ENCODE measurements at places on chromosomes 7 and 10.
A peak's percentile ranks its signal among the peaks of the same experiment; 100 is the strongest.

DNA sequence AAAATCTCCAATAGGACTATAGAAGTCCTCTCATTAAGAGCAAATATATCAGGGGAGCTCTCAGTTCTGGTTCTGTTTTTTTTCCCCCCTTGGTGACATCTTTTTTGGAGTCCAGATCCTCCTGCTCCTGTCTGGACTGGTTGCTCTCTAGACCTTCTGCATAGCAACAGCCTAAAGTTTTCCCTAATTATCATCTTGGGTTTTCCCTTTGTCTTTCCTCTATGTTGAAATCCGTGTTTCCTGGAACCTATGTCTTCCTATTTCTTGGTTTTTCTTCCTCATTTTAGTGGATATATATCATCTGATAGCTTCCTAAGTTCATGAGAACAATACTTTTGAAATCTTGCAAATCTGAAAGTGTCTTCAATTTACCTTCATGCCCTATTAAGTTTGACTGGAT, 29.7 kb upstream of the MTERF1 start:
- DNase-seq = no peak

DNA sequence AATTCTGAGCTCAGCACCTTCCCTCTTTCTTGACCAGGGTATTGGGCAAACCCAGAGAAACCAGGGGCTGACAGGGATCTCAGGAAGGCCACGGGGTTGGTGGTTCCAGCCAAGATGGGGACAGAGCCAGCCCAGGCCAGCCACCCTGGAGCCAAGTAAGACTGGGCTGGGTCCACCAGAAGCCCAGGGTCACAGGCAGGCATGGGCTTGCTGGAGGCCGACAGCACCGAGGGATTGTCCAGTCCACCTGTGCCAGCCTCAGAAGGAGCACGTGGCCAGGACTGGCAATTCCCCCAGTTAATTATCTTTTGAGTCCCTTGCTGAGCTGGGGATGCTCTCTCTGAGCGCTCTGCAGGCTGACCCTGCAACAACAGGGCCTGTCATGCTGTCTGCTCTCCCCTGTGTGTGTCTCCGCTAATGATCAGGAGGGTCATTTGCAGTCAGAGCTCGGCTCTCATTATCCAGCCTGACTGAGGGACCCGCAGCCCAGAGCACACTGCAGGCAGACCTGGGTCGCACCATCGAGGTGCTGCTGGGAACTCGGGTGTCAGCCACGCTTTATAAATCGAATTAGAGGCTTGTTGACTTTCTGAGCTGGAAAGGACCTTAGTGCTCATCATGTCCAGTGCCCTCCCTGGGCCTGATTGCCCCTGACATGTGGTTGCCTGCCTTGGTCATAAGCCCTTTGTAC, 69.5 kb upstream of the PPIF start:
- no peak for DNase-seq

GRCh38 chr7:3134745-3135144, 91.1 kb upstream of the CARD11 start:
- no peak for DNase-seq

DNA sequence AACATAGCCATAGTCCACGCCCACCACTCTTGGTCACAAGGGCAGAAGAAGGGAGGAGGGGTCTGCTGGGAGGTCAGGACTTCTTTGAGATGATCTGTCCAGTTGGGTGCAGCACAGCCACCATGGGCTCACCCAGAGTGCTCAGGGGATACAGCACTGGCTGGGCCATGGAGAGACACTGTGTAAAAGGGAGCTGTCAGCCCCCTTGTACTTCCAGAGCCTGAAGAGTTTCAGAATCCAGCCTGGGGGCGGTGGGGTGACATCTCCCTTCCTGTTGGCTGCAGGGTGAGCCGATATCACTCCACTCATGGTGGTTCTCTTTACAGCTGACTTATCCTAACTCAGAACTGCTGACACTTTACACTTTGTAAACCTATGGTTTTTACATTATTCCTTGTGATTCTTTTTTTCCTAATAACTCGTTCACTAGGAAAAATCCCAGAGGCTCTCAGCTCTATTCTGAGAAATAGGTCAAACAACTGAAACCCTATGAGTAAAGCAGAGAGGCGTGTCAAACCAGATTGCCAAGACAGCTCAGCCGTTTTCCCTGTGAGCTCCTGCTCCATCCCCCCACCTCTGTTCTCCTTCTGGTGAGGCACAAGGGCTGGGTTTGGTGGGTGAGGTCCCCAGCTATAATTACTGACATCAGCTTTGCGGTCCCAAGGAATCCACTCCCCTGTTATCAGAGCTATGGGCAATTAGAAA, 3.2 kb upstream of the MRPS24 start:
- no peak for DNase-seq

- DNase-seq = no peak
Measured at GRCh38 chr7:68073701-68074100, 1077.1 kb downstream of the TYW1 start.

- DNase-seq = no peak
Measured at GRCh38 chr7:34240417-34240816, 335.1 kb downstream of the BMPER start.

DNA sequence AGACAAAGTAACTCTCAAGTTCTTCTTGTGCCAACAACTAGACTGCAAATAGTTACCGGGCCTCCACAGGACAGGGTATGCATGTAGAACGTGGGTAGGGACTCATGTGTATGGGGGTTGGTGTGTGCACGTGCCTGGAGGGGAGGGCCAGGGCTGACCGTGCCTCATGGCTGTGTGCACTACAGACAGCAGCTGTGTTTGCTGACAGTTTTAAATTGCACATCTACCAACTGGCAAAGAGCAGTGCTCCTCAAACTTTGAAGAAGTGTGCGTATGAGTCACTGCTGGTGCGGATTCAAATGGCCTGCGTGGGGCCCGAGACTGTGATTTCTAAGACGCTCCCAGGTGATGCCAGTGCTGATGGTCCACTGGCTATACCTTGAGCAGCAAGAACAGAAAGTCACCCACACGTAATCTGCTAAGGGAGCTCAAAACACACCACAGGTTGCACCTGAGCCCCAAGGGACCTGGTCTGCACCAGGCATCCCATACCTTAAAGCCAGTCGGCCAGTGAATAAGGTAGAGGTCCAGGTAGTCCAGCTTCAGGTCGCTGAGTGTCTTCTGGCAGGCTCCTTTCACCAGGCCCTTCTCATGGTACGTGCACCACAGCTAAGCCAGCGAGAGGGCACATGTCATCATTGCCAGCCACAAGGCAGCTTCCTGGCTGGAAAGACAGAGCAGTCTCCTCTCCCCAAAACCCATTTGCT, 8.5 kb downstream of the AKR1B1 start:
- DNase-seq = no peak

- DNase-seq = no peak
Measured at GRCh38 chr10:101867931-101868330, 24.3 kb upstream of the KCNIP2 start.

- no peak for DNase-seq
Measured at GRCh38 chr7:91993976-91994375, 53.3 kb downstream of the AKAP9 start.

- no peak for DNase-seq
Measured at GRCh38 chr7:55629051-55629677, 56.9 kb upstream of the VOPP1 start.

- no peak for DNase-seq
Measured at GRCh38 chr7:151387161-151388006, 22.5 kb downstream of the WDR86 start.

DNA sequence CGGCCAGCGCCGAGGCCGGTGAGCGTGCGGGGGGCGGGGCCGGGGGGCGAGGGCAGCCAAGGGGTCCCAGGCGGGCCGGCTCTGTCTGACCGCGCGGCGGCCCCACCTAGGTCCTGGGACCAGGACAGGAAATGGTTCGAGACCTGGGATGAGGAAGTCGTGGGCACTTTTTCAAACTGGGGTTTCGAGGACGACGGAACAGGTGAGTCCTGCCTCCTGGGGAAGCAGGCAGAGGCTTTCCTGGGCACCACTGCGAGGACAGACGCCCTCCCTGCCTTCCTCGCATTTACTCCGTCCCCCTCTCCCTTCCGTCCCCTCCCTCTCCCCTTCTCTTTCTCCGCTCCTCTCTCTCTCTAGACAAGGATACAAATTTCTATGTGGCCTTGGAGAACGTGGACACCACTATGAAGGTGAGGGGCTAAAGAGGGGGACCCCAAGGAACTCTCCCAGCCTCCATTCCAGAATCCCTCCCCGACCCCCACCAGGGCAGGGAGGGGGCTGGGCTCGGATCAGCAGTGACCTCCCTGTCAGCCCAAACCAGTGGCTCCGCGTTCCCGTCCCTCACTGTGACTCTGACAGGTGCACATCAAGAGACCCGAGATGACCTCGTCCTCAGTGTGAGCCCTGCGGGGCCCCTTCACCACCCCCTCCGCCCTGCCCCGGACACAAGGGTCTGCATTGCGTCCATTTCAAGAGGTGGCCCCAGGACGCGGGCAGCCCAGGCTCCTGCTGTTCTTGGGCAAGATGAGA, 2.6 kb upstream of the MUC12 start:
- no peak for DNase-seq

- no peak for DNase-seq
Measured at GRCh38 chr7:16753932-16754855, 639 bp downstream of the TSPAN13 start.

DNA sequence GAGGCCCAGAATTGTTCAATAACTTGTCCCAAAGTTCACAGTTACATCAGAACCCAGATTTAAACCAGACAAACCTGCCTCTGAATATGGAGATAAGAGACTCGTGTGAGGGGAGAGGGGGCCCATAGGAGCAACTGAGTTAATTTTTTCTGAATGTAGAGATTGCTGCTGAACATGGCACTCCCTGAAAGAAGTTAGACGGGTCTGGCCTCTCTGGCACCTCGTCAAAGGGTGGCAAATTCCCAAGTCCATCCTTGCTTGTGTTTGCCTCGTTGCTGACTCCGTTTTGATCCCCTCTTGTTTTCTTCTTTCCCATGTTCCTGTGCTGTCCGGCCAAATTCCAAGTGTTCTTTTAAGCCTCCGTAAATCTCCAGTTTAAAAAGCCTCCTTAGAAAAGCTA, 35.2 kb upstream of the YAE1 start:
- no peak for DNase-seq

- no peak for DNase-seq
Measured at GRCh38 chr7:153886506-153887441, 165.4 kb upstream of the DPP6 start.

- no peak for DNase-seq
Measured at GRCh38 chr10:18008986-18009385, 57.3 kb downstream of the SLC39A12 start.

DNA sequence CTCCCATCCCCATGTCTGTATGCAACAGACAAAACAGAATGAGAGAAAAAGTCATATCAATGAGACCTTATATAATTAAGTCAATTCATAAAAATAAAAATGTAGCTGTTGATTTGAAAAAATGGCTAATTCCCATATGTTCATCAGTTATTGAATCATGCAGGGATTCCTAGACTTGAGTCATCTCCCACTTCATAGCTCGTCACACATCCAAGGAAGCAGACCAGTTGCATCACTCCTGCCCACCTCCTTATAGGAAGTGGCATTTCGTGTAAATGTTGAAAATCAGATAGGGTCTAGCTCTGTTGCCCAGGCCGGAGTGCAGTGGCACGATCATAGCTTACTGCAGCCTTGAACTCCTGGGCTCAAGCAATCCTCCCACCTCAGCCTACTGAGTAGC, 56.1 kb upstream of the SH2B2 start:
- DNase-seq = no peak

- peak; percentile 4 for DNase-seq
Measured at GRCh38 chr7:30412782-30413504, 65.6 kb downstream of the NOD1 start.

DNA sequence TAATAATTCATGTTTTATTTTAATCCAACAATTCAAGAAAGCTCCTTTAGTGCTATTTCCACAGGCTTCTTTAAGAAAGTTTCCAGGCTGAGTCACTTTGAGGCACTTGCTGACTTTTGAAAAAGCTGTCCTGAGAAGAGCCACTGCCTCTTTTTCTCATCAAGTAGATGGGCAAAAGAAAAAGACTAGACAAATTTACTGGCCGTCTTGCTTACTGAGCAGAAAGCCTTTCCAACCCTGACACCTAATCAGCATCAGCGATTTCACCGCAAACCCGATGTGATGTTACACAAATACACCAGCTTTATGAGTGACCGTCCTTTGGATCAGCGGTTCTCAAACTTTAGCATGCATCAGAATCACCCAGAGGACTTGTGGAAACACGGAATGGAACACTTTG, 24.3 kb downstream of the CTTNBP2 start:
- no peak for DNase-seq

- no peak for DNase-seq
Measured at GRCh38 chr10:109924967-109925620, 1.8 kb upstream of the XPNPEP1 start.

DNA sequence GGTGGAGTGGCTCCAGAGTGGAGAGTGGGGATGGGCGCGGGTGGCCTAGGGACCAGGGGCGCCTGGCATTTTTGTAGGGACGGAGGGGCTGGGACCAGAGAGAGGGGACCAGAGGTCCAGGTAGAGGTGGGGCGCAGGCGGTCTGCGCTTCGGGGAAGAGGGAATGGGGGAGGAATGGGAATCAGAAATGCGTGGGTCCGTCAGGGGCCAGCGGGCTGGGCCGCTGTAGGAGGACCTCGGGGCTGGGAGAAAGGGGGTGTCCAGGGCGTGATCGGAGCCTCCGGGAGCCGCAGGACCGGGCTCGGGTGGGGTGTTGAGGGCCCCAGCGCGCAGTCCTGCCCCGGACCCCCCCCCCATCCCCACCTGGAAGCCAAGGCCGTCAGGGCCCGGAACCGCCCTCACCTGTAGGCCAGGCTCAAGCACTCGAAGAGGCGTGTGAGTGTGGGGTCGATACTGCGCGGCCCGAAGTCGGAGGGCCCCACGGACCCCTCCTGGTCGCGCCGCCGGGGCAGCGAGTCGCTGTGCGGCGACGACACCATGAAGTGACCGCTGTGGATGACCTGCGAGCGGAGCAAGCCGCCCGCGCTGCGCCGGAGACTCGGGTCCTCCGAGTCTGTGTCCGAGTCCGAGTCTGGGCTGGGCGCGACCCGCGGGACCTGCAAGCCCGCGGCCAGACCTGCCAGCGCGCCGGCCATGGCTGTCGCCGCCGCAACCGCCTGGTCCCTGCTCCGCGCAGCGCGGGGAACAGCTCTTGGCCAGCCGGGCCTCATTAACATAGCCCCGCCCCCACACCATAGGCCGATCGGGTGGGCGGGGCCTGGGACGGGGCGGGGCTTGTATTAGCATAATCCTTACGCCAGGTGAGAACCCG, at the start of gene MLXIPL:
Gene MLXIPL (minus strand): TSS at position 725 of the 871 bp plus-strand sequence. CDS start 30 bp downstream, at position 695.
- DNase-seq = peak; percentile 60

- no peak for DNase-seq
Measured at GRCh38 chr7:5766321-5766761, 15.1 kb downstream of the RNF216 start.

- no peak for DNase-seq
Measured at GRCh38 chr7:77524731-77525130, 12.4 kb upstream of the PTPN12 start.

Measured in stimulated activated CD4-positive, alpha-beta T cell treated with anti-CD3 and anti-CD28 coated beads, Interleukin-1b, Interleukin-23, amount 100 ng/mL, for 4 hours (primary cell).